ENCODE measurements at places on chromosomes 3 and 15.

GRCh38 chr3:150253622-150254021, 154.5 kb upstream of the TSC22D2 start:
- no peak for DNase-seq

DNA sequence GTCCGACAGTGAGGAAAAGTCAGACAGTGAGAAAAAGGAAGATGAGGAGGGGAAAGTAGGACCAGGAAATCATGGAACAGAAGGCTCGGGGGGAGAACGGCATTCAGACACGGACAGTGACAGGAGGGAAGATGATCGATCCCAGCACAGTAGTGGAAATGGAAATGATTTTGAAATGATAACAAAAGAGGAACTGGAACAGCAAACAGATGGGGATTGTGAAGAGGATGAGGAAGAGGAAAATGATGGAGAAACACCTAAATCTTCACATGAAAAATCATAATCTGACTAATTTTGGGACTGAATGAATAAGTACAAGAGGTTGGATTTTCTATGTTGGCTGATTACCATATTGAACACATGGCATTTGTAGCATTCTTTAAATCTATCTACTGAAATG, 26.2 kb downstream of the SEC62 start:
- no peak for DNase-seq

- no peak for DNase-seq
Observed at GRCh38 chr15:83250781-83251180, 33.7 kb downstream of the BNC1 start.

GRCh38 chr15:62325597-62325996, 160.5 kb upstream of the C2CD4B start:
- no peak for DNase-seq

DNA sequence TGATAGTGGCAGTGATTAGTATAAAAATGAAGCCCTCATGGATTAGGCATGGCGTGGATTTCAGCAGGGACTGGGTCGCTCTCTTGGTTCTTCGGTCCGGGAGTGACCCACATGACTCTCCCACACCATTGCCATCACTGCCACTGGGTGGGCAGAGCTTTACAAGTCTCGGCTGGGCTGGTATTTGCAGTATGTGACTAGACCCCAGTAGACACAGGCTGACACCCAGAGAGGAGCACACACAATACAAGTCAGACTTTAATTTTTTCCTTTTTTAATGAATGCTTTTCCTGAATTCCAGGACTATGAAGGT, 1.5 kb downstream of the SV2B start:
- DNase-seq: no peak

DNA sequence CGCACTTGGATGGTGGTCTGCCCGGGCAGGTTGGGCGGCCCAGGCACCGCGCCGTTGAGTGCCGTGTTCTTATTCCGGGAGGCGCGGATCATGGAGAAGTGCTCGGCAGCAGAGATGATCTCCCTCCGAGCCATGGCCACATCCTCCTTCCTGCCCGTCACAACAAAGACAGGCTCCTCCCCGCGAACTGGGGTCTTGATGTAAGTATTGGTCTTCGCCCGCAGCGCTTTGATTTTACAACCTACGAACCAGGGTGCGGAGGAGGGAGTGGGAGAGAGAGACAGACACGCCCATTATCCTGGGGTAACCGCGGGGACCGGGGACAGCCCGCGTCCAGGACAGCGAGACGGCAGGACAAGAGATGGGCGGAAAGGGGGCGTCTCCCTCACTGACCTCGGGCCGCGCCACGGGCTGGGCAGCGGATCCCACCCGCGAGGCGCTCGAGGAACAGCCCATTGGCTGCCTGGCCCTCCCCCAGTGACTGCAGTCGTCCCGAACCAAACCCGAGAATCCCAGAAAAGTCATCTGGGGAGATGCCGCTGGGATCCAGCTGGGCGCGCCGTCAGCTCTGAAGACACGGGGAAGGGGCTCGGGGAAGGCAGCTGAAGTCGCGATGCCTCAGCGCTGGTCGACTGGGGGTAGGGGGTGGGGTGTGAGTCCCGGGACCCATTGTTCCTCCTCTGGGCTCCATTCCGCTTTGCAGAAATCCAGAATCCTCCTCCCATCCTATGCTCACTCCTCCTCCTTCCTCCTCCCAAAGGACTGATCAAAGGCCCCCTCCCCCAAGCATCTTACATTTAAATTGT, 1.2 kb downstream of the MEX3B start:
- DNase-seq: no peak

Measured in stimulated activated CD8-positive, alpha-beta memory T cell treated with anti-CD3 and anti-CD28 coated beads, Interleukin-7, amount 100 ng/mL, for 48 hours (primary cell).